Activated naive CD8-positive, alpha-beta T cell treated with anti-CD3 and anti-CD28 coated beads for 36 hours (primary cell): ENCODE measurements at places on chromosomes 5 and 9.

- no peak overlapping the region for H3K27ac ChIP-seq
- H3K27me3 ChIP-seq, result peaks cover 4% of the 10 kb centered on the region
- no peaks in the 10 kb centered on the region for H3K4me1 ChIP-seq
- no peaks in the 10 kb centered on the region for H3K36me3 ChIP-seq
- no peak overlapping the region for H3K4me3 ChIP-seq
- DNase-seq, result no peak
These were observed 145.0 kb upstream of the SMC2 start for GRCh38 chr9:103949096-103949495.

GRCh38 chr5:109655841-109656240, 33.9 kb upstream of the MAN2A1 start:
- peaks cover 18% of the 10 kb centered on the region for H3K27me3 ChIP-seq
- no peaks in the 10 kb centered on the region for H3K36me3 ChIP-seq
- peaks cover 24% of the 10 kb centered on the region for H3K4me1 ChIP-seq
- H3K27ac ChIP-seq, result no peak overlapping the region
- no peak overlapping the region for H3K4me3 ChIP-seq

- H3K4me3 ChIP-seq, result no peak overlapping the region
- H3K27me3 ChIP-seq, result no peaks in the 10 kb centered on the region
- H3K27ac ChIP-seq, result peak overlapping the region; percentile 45
- H3K36me3 ChIP-seq, result peaks cover 12% of the 10 kb centered on the region
- DNase-seq, result no peak
These were observed 1.4 kb downstream of the KIF20A start for GRCh38 chr5:138180183-138180782.

DNA sequence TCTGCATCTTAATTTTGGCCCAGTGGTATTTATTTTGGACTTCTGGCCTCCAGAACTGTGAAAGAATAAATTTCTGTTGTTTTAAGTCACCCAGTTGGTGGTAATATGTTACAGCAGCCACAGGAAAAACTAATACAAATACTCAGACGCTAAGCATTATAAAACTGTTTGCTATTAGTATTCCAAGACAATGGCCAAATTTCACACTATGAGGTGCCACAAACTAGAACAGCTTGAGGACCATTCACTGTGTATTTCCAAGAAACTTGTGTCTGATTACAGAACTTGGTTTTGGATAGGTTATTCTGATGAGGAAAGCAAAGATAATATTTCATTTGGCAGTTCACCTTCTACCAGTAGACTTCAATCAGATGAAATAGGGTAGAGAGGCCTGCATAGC, 16.3 kb upstream of the ISOC1 start:
- H3K36me3 ChIP-seq, result no peaks in the 10 kb centered on the region
- DNase-seq, result no peak
- peaks cover 4% of the 10 kb centered on the region for H3K27me3 ChIP-seq
- H3K4me3 ChIP-seq, result no peak overlapping the region

DNA sequence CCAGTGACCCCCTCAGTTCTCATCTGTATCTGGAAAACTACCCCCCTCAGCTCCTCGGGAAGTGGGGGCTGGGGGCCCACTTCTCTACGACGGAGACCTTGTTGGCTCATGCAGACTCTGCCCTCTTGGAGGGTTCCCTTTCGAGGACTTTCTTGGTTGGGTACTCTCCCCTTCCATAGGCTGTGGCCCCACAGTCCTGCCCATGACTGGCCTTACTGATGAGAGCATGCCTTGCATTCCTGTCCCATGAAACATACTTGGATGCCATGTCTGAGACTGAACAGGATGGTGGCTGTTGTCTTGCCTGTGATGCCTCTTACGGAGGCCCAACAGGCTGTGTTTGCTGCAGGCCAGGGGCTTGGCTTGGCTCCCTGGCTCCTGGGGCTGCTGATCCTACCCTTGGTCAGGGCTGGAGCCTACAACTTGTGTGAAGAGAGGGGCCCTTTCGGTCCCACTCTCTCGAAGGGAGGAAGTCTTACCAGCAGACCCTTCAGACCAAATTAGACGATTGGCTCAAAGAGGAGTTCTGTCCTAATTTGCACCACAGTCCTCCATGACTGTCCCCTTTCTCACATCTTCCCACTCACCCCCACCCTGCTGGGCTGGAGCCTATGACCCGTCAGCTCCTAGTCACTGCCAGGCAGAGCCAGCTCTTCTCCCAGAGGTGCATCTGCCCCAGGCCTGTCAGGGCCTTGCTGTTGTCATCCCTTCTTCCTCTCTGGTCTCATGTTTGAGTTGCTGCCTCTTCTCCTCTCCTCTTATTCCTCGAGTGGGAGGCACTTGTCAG, 109.9 kb downstream of the CACNA1B start:
- H3K27me3 ChIP-seq, result peaks cover 36% of the 10 kb centered on the region
- no peak overlapping the region for H3K4me3 ChIP-seq
- no peak for DNase-seq
- H3K27ac ChIP-seq, result no peak overlapping the region

GRCh38 chr9:69898714-69899209, 78.1 kb downstream of the CFAP95 start:
- DNase-seq, result no peak
- no peaks in the 10 kb centered on the region for H3K36me3 ChIP-seq
- no peaks in the 10 kb centered on the region for H3K27me3 ChIP-seq
- no peak overlapping the region for H3K27ac ChIP-seq

DNA sequence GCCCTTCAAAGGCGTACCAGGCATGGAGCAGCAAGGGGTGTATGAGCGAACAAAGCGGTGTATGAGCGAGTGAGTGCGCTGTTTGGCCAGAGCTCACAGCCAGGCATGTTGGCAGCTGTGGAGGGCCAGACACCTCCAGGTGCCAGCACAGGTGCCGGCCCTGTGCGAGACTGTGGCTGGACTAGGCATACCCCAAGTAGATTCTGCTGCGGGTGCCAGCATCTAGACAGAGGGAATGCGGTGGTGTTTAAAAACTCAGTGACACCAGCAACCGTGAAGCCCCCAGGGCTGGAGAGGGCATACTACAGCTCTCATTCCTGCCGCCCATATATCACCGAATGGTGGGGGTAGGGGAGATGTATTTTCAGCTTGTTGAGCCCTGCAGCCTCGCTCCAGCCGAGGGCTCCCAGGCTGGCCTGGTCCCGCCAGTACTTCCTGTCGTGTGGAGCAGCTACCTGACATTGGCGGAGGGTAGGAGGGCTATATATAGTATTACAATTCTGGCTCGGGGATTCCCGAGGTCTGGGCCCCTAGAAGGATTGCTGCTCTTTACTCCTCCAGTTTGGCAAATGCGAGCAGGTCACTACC, 1829.6 kb upstream of the NUDT12 start:
- DNase-seq, result no peak
- H3K27ac ChIP-seq, result no peak overlapping the region
- no peaks in the 10 kb centered on the region for H3K27me3 ChIP-seq
- H3K36me3 ChIP-seq, result no peaks in the 10 kb centered on the region
- no peak overlapping the region for H3K4me3 ChIP-seq

DNA sequence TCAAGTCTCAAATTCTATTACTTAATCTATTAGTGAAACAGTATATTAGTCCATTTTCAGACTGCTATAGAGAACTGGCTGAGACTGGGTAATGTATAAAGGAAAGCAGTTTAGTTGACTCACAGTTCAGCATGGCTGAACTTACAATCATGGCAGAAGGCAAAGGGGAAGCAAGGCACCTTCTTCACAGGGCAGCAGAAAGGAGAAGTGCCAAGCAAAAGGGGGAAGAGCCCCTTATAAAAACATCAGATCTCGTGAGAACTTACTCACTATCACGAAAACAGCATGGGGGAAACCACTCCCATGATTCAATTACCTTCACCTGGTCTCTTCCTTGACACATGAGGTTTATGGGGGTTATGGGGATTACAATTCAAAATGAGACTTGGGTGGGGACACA, 67.9 kb upstream of the CHSY3 start:
- no peak overlapping the region for H3K4me3 ChIP-seq
- no peak overlapping the region for H3K27ac ChIP-seq
- DNase-seq, result no peak
- no peaks in the 10 kb centered on the region for H3K4me1 ChIP-seq
- H3K27me3 ChIP-seq, result peaks cover 14% of the 10 kb centered on the region
- no peaks in the 10 kb centered on the region for H3K36me3 ChIP-seq

GRCh38 chr9:127214421-127215267, 49.9 kb upstream of the GARNL3 start:
- H3K36me3 ChIP-seq, result no peaks in the 10 kb centered on the region
- no peak overlapping the region for H3K27ac ChIP-seq
- peak; percentile 54 for DNase-seq
- H3K4me3 ChIP-seq, result no peak overlapping the region
- H3K27me3 ChIP-seq, result peaks cover 3% of the 10 kb centered on the region

GRCh38 chr9:16628413-16628812, 242.1 kb downstream of the BNC2 start:
- no peak for DNase-seq
- H3K4me1 ChIP-seq, result no peaks in the 10 kb centered on the region
- H3K4me3 ChIP-seq, result no peak overlapping the region
- no peaks in the 10 kb centered on the region for H3K36me3 ChIP-seq
- H3K27me3 ChIP-seq, result peaks cover 8% of the 10 kb centered on the region

DNA sequence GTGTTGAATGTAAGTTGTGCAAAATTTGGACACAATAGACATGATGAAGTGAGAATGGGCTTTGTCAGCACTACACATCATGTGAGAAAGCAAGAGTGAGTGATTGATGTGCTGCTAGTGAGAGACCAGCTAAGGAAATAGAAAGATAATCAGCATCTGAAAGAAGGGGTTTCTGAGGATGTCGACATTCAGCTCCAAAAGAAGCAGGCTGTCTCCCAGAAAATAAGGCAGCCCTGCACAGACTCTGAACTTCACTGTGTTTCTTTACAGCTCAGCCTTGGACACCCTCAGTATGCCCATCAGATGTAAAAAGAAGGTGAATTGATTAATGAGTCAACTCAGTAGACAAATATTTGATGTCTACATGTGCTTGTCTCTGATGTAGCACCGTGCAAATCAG, 80.8 kb upstream of the ADCY2 start:
- no peak for DNase-seq
- H3K36me3 ChIP-seq, result no peaks in the 10 kb centered on the region
- no peak overlapping the region for H3K4me3 ChIP-seq
- no peak overlapping the region for H3K27ac ChIP-seq
- no peaks in the 10 kb centered on the region for H3K4me1 ChIP-seq
- H3K27me3 ChIP-seq, result peaks cover 4% of the 10 kb centered on the region

- H3K27ac ChIP-seq, result no peak overlapping the region
- no peak for DNase-seq
- H3K4me3 ChIP-seq, result no peak overlapping the region
- peaks cover 6% of the 10 kb centered on the region for H3K4me1 ChIP-seq
These were observed 322.6 kb upstream of the ACTBL2 start for GRCh38 chr5:57805170-57805569.

DNA sequence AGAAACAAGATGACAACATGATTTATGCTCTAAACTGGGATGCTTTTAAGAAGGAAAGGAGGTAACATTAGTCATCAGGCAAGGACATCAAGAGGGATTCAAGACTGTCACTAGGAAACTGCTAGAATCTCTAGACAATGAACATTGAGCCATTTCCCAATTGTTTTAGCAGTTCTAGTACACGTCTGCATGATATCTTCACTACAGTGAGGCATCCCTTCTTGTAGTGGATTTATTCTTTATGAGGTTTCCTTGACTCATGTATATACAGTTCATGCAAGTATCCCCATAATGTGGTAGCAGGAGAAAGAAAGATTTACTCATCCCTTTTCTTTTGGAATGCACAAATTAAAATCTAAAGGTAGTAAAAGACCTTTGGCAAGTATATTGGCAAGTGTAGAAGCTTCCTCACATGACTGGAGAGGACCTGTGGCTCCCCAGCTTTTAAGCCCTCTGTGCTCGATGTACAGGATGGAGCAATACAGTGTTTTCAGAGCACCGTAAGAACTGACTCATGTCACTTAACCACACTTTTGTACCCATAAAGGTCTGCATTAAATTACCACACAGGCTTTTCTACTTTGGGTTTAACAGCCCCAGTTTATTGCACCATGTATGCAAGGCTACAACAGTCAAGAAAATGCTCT, 335.9 kb downstream of the SEMA5A start:
- no peaks in the 10 kb centered on the region for H3K27me3 ChIP-seq
- no peak for DNase-seq
- H3K36me3 ChIP-seq, result no peaks in the 10 kb centered on the region
- H3K4me1 ChIP-seq, result no peaks in the 10 kb centered on the region
- no peak overlapping the region for H3K27ac ChIP-seq
